ENCODE measurements at places on chromosomes 12 and 14. TPM values are rescaled to one million over a fixed set of nuclear protein-coding genes. Genes with fewer than 3 reads are reported as not detected.
A peak's percentile ranks its signal among the peaks of the same experiment; 100 is the strongest.

GRCh38 chr14:102906616-102907302 is 15.7 kb upstream of the AMN start:
- no peak for DNase-seq

Gene CIROP
- total RNA-seq, result not detected

DNA sequence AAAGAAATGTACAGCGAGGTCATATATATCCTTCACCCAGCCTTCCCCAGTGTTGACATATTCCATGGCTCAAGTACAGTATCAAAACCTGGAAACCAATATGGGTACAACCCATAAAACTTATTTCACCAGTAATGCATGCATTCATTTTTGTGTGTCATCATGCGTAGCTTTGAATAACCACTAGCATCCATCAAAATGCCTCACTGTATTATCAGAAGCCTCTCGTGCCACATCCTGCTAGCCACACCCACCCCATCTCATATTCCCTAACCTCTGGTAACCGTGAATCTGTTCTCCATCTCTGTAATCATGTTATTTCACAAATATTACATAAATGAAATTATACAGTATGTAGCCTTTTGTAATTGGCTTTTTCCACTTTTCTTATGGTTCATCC is 314.3 kb downstream of the RAD51B start:
- no peak for DNase-seq

Gene LRRC10
- total RNA-seq, result not detected

Gene TSHR
- 0.20 TPM for total RNA-seq

- no peak for DNase-seq
Observed at GRCh38 chr14:69226178-69226577, 33.8 kb upstream of the GALNT16 start.

Gene CACNA2D4
- total RNA-seq, result 1.4 TPM

Gene CCDC177
- total RNA-seq, result not detected

DNA sequence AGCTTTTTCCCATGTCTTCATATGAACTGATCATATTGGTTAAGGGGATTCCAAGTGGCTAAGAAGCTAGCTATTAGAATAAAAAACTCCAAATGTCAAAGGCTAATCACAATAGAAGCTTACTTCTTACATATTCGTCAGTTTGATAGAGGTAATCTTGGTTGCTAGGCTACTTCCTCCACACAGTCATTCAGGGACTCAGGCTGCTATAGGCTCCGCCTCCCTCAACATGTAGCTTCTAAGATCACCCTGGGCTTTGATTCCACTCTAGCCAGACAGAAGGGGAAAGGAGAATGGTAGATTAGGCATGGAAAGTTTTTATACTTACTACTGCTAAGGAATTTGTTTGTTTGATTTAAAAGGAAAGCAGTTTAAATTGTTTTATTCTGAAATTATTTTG is 207.9 kb downstream of the EFCAB11 start:
- DNase-seq, result no peak

GRCh38 chr14:92607702-92608429 is 94.3 kb downstream of the RIN3 start:
- DNase-seq, result no peak

Gene SOCS4
- 3.8 TPM for total RNA-seq

- DNase-seq, result no peak
Observed at GRCh38 chr14:77378701-77379100, 1.5 kb downstream of the SAMD15 start.

DNA sequence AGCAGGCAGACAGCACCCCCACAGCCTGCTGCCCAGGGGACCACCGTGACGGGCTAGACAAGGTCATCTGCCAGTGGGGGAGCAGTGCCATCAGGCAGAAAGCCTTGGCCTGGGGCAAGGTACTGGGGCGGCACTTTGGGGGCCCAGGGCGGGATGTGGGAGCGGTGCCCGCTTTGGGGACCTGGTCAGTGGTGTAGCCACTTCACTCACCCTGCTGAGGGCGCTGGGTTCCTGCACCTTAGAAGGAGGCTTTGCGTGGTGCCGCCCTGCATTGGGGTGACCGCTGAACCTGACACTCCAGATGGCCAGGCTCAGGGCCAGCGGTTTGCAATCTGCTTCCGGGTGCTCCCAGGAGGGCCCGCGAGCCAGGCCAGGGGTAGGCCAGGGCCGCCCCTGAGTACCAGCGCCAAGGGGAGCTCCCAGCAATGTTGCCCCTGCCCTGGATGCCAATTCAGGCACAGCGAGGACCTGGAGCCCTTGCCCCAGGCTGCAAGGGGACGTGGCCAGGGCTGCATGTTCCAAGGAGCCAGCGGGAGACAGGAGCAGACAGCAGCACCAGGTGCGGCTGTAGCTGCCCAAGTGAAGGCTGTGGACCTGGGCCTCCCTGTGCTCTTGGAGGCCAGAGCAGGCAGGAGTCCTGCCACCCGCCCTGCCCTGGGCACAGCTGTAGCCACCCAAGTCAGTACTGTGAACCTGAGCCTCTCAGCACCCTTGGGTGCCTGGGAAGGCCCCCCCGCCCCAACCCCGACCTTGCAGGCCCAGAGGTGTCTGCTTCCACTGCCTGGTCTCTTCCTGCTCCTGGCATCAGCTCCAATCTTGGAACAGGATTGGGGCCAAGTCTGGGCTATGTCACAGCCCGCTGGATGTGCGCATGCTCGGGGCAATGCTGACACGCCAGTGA is 550.7 kb downstream of the SLC6A15 start:
- DNase-seq, result no peak

Gene STXBP6
- not detected for total RNA-seq

GRCh38 chr14:102485693-102486512 is 23.7 kb downstream of the ANKRD9 start:
- no peak for DNase-seq

DNA sequence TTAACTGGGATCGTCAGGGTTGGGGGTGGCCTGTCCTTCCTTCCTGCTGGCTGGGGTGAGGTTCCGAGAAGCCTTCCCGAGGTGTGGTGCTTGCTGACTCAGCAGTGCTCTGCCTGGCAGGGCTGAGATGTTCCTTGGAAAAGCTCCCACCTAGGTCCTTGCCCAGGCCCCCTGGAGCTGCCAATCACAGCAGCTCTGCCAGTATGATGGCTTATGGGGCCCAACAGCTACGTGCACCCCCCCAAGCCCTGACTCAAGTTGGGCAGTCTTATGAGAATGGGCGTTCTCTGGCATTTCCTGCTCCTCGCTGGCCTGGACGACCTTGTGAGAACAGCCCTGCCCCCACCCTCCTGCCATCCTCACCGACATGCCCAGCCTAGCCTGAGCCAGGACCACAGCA is 292.2 kb upstream of the CRY1 start:
- peak; percentile 75 for DNase-seq

- DNase-seq, result no peak
Observed at GRCh38 chr14:70114621-70115156, 74.1 kb downstream of the SLC8A3 start.

DNA sequence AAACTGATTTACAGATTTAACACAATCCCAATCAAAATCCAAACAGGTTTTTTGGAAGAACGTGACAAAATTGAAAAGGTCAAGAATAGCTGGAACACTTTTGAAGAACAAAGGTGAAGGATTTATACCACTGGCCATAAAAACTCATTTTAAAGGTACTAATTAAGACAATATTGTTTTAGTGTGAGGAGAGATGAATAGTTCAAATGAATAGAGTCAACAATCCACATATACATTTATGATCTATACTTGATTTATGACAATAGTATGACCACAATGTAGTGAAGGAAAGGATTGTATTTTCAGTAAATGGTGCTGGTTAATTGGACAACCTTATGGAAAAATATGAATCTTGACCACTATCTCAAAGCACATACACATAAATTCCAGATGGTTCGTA is 29.3 kb downstream of the CCDC175 start:
- no peak for DNase-seq

DNA sequence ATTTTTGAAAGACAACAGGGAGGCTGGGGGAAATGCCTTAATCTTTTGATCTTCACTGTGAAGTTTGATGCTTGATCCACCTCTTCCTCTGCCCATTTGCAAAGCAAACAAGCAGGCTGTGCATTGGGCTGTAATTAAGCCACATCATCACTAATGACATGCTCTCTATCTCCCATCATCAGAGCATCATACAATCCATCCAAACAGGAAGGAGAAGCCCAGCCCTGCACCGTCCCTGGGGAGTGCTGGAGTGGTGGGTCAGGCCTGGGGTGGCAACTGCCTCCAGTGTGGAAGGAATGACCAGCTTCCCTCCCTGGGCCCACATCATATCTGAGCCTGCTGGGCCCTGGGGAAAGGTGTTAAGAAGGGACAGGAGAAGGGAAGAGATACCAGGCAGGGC is 6.9 kb upstream of the KRT74 start:
- no peak for DNase-seq

GRCh38 chr14:36935976-36936678 is 236.3 kb downstream of the SLC25A21 start:
- no peak for DNase-seq

Gene C1R
- 50.9 TPM for total RNA-seq

DNA sequence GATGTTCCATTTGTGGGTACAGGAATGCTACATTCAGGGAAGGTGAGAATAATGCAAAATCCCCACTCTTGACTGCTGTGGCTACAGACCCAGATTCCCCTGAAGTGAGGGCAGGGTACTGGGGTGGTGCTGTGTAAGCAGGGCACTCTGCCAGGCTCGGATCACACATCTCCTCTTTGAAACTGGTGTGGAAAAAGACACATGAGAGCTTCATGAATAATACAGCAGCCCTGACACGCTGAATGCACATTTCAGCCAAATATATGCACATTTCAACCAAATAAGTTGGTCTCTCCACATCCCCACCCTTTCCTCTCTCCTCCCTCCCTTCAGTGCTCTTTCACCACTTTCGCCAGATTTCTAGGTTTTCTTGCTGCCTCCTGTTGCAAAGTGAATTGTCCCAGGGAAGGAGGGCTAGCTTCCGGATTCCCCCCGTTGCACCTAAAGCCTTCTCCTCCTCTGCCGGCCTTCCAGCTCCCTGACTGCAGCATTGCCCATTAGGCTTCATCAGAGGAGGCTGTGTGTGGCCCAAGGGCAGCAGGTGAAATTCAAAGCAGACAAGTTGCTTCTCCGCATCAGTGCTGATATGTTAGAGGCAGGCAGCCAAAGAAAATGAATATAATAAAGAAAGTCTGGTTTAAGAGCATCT is 118.2 kb upstream of the TMCC3 start:
- DNase-seq, result no peak

DNA sequence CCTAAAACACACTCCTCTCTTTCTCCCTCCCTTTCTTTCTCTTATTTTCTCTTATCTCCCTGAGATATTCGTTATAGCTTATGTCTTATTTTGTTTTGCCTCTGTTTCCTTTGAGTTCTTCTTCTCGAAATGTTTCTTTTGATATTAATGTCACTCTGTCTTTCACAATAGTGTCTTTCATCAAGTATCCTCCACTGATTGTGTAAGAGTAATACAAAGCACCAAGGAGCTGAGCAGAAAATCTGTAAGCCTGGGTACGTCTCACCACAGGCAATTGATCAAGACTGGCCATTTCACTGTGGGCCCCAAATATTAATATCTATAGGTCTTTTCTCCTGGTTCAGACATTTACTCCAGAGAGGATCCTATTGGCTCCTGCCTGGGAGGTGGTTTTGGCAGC is 4.8 kb upstream of the LYZ start:
- DNase-seq, result no peak

- DNase-seq, result peak; percentile 49
Observed at GRCh38 chr14:99930420-99931274, 134.6 kb upstream of the EVL start.

DNA sequence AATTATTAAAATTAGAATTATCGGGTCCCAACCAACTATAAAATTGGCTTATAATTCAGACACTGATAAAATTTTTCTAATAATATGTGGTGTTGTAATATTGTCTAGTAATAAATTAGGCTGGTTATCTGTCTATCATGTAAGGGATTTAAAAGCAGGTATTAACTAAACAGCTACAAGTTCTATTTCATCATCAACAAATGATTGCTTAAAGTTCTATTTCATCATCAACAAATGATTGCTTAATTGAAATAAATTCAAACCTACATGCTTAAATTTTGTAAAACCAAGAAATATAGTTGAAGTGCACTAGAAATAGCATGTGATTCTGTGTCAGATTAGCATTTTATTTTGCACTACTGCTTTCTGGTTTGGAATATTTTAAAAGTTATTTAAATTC is 34.1 kb downstream of the SLCO1A2 start:
- DNase-seq, result no peak

GRCh38 chr12:111687255-111687654 is 1.4 kb downstream of the ACAD10 start:
- no peak for DNase-seq
